ENCODE measurements at places on chromosomes 1 and 21. TPM values are rescaled to one million over a fixed set of nuclear protein-coding genes. Genes with fewer than 3 reads are reported as not detected.

- H3K27me3 ChIP-seq: no peaks in the 10 kb centered on the region
- H3K4me3 ChIP-seq: no peak overlapping the region
- no peak for DNase-seq
- H3K4me1 ChIP-seq: no peaks in the 10 kb centered on the region
These were observed 286.7 kb downstream of the LMX1A start for GRCh38 chr1:165069829-165070228.

- no peaks in the 10 kb centered on the region for H3K36me3 ChIP-seq
- H3K4me1 ChIP-seq: no peaks in the 10 kb centered on the region
- no peak overlapping the region for H3K4me3 ChIP-seq
- no peak for DNase-seq
These were observed 112.6 kb downstream of the LRIG2 start for GRCh38 chr1:113185463-113186104.

DNA sequence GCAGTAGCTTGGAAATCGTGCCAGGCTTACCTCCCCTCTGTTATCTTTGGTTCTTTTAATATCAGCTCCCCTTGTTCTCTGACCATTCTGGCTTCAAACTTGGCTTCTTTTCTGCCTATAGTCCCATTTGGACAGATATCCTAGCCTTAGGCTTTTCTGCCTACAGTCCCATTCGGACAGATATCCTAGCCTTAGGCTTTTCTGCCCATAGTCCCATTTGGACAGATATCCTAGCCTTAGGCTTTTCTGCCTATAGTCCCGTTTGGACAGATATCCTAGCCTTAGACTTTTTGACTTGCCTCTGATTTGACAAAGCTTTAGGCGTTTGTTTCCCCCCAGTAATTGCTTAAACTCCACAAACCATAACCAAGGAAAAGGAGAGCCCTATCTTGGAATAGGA, 25.6 kb downstream of the CHML start:
- H3K4me3 ChIP-seq: no peak overlapping the region
- no peaks in the 10 kb centered on the region for H3K27me3 ChIP-seq
- H3K36me3 ChIP-seq: no peaks in the 10 kb centered on the region
- DNase-seq: no peak
- H3K27ac ChIP-seq: no peak overlapping the region
- H3K4me1 ChIP-seq: peaks cover 9% of the 10 kb centered on the region

GRCh38 chr21:39840373-39841097, 26.7 kb upstream of the PCP4 start:
- DNase-seq: no peak
- H3K27me3 ChIP-seq: no peaks in the 10 kb centered on the region
- no peak overlapping the region for H3K4me3 ChIP-seq
- no peaks in the 10 kb centered on the region for H3K36me3 ChIP-seq
- no peaks in the 10 kb centered on the region for H3K4me1 ChIP-seq

DNA sequence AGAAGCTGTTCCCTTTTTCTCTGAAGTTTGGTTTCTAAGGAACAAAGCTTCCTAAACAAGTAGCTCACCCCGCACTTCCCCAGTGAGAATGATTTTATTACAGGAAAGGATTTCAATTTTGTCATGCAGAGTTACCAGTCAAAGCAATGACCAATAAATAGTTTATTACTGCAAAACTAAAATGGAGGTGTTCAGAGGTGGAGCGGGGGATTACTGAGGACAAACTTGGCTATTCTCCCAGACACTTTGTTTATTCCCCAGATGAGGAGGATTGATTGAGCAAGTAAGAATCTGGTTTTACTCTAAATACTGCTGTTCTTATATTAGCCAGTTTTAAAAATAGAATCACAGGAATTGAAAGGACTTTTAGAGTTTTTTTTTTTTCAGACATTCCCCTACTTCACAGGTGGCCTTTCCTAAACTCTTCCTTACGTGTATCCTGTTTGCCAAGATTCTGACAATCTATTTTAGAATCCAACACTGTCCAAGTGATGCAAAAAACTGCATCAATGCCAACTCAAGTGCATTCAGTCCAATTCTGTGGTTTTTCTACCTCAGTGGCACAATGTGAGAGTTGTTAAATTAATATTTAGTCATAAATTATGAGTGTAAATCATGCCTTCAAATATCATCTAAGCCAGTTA, 136.1 kb downstream of the TNFSF18 start:
- H3K4me1 ChIP-seq: no peaks in the 10 kb centered on the region
- no peaks in the 10 kb centered on the region for H3K27me3 ChIP-seq
- no peak overlapping the region for H3K4me3 ChIP-seq
- no peak for DNase-seq
- H3K27ac ChIP-seq: no peak overlapping the region

GRCh38 chr1:112263453-112263852, 132.6 kb upstream of the CTTNBP2NL start:
- DNase-seq: no peak
- no peaks in the 10 kb centered on the region for H3K27me3 ChIP-seq
- no peak overlapping the region for H3K4me3 ChIP-seq
- no peaks in the 10 kb centered on the region for H3K36me3 ChIP-seq

CFAP126 gene
- not detected for total RNA-seq

DDAH1 gene
- total RNA-seq: 5.4 TPM

NPL gene
- total RNA-seq: 2.7 TPM
